ENCODE measurements at places on chromosomes 6 and 20. TPM values are rescaled to one million over a fixed set of nuclear protein-coding genes. Genes with fewer than 3 reads are reported as not detected.

C20orf144 gene
- 0.13 TPM for total RNA-seq

CD93 gene
- total RNA-seq: not detected

SLC22A16 gene
- not detected for total RNA-seq

OXT gene
- total RNA-seq: not detected

GPANK1 gene
- 12.2 TPM for total RNA-seq

Data from A549 treated with CORT108297 at 1 μM for 4 hours (cell line).